ENCODE measurements at places on chromosomes 13 and 19.
A peak's percentile ranks its signal among the peaks of the same experiment; 100 is the strongest.

- DNase-seq, result no peak
Measured at GRCh38 chr19:709965-710571, 1.3 kb downstream of the PALM start.

GRCh38 chr13:64263285-64263684 lies 2847.6 kb upstream of the PCDH20 start:
- DNase-seq, result no peak

DNA sequence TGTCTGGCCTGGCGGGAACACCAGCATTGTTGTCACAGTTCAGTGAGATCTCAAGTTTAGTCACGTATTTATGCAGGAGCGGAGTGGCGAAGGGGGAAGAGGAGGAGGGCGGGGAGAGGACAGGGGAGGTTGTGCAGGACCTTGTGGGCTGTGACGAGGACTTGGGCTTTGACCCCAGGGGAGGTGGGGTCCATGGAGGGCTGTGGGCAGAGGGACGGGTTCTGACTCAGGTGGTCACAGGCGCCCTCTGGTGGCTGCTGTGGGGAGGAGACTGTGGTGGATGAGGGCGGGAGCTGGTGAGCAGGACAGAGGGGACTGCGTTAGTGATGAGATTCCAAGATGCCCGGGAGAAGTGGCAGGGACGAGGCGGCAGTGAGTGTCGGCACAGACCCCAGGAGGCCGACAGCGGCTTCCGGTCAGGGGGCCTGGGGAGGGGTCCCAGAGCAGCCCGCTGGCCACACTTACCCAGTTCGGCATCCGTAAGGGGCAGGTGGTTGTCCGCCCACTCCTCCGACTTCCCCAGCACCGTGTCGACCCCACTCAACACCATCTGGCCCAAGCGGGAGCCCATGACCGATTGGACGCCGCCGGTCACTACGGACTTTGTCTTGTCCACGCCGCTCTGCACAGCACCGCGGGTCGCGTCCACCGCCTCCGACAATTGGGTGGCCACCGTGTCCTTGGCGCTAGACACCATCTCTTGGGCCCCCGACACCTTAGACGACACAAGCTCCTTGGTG lies 15.7 kb downstream of the PLIN3 start:
- peak; percentile 61 for DNase-seq

- no peak for DNase-seq
Measured at GRCh38 chr13:99062593-99062992, 84.7 kb upstream of the DOCK9 start.

DNA sequence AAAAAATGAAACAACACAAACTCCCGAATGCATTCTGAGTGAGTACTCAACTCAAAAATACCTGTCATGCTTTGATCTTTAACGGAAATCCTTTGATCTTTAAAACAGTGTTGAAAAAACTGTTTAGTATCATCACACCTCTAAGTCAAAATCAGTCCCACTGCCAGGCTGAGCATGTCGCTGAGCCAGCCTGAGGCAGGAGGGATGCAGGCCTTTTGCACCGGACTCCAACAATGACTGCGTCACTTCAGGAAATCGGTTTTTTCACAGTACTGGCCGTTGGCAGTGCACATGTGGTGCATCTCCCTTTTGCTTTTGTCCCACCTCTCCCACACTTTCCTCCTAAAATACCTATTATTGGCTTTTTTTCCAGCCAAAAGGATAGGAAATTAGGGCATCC lies 78.2 kb downstream of the SHISA2 start:
- no peak for DNase-seq

- DNase-seq, result no peak
Measured at GRCh38 chr13:40476175-40476958, 190.1 kb downstream of the FOXO1 start.

DNA sequence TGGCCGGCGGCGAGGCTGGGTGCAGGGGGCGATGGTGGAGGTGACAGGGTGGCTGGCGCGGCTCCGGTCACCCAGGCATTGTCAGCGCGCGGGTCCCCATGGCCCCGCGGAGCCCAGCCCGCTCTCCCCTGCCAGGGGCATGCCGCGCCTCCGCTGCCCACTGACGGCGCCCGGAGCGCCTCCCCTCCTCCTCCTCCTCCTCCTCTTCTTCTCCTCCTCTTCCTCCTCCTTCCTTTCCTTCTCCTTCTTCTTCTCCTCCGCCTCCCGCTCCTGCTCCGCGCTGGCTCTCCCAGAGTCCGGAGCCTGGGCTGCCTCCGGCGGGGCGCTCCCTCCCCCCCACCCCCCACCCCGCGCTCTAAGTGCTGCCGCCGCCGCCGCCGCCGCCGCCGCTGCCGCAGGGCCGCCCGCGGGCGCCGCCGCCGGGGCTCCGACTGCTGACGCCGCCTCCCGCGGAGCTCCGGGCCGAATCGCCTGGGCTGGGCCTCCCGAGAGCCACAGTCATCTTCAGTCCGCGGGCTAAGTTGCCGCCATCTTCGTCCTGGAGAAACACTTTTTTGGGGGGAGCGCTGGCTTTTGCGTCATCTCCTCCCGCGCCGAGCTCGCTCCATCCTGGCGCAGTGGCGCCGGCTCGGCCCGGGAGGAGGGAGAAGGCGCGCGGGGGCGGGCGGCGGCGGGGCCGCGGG lies 348.3 kb downstream of the LIG4 start:
- DNase-seq, result no peak
